PC-3 (cell line): ENCODE measurements at places on chromosomes 7 and 10.
A peak's percentile ranks its signal among the peaks of the same experiment; 100 is the strongest.

DNA sequence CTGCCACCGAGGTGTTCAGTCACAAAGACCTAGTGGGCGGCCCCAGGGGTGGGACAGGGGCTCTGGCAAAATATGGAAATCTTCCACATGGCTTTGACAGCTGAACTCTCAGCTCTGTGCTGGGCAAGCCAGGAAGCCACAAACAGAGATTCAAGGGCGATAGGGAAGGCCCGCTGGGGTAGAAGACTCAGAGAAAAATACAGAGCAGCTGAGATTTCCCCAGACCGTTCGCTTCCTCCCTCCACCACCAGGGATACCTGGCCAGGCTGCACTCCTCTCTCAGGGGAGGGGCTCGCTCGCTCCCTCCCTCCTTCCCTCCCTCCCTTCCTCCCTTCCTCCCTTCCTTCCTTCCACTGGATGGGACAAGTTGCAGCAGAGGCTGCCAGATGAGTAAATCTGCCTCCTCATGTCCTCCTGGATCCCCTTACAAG, 260.5 kb downstream of the PRPF18 start:
- DNase-seq = no peak
- no peaks in the 10 kb centered on the region for H3K4me1 ChIP-seq
- no peak overlapping the region for H3K27ac ChIP-seq
- H3K27me3 ChIP-seq = no peaks in the 10 kb centered on the region

DNA sequence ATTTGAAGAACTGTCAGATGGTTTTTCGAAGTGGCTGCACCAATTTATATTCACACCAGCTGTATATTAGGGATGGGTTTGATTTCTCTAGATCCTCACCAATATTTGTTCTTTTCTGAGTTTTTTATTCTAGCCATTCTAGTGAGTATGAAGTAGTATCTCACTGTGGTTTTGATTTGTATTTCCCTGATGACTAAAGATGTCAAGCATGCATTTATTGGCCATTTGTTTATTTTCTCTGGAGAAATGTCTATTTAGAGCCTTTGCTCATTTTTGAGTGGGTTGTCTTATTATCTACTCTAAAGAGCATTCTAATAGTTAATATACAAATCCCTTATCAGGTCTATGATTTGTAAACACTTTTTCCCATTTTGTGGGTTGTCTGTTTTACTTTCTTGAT, 123.9 kb downstream of the PCLO start:
- H3K4me3 ChIP-seq = no peak overlapping the region
- peaks cover 17% of the 10 kb centered on the region for H3K4me1 ChIP-seq
- no peaks in the 10 kb centered on the region for H3K27me3 ChIP-seq
- H3K27ac ChIP-seq = no peak overlapping the region
- H3K36me3 ChIP-seq = no peaks in the 10 kb centered on the region

DNA sequence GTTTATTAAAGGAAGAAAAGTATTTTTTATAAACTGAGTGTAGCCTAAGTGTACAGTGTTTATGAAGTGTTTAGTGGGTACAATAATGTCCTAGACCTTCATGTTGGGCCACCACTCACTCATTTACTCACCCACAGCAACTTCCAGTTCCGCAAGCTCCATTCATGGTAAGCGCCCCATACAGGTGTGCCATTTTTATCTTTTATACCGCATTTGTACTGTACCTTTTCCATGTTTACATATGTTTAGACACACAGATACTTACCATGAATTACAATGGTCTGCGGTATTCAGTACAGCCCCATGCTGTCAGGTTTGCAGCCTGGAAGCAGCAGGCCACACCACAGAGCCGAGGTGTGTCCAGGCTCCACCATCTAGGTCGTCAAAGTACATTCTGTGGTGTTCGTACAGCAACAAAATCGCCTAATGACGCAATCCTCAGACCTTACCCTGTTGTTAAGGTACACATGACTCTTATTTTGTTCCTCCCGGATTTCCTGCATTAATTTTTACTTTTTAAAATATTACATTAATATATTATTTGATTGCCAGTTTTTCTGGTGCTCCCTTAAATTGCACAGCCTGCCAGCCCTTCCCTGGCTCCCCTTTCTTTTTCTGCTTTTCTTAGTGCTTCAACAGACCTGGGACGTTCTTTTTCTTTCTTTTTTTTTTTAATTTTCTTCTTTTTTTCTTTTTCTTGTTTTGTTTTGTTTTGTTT, 881 bp upstream of the SSBP1 start:
- H3K4me3 ChIP-seq = peak overlapping the region; percentile 94
- peak; percentile 8 for DNase-seq
- peaks cover 20% of the 10 kb centered on the region for H3K4me1 ChIP-seq
- no peaks in the 10 kb centered on the region for H3K27me3 ChIP-seq
- H3K36me3 ChIP-seq = peaks cover 23% of the 10 kb centered on the region
- peak overlapping the region; percentile 55 for H3K27ac ChIP-seq

- no peak for DNase-seq
- H3K36me3 ChIP-seq = no peaks in the 10 kb centered on the region
- peaks cover 41% of the 10 kb centered on the region for H3K4me1 ChIP-seq
- H3K27ac ChIP-seq = peak overlapping the region; percentile 85
- H3K27me3 ChIP-seq = no peaks in the 10 kb centered on the region
These were observed 52.5 kb upstream of the CAMK2B start for GRCh38 chr7:44377681-44378421.

GRCh38 chr7:37312608-37313007, 136.1 kb downstream of the ELMO1 start:
- no peaks in the 10 kb centered on the region for H3K36me3 ChIP-seq
- no peak for DNase-seq
- H3K27ac ChIP-seq = no peak overlapping the region
- H3K27me3 ChIP-seq = no peaks in the 10 kb centered on the region
- no peak overlapping the region for H3K4me3 ChIP-seq

GRCh38 chr7:115183431-115184057, 261.6 kb downstream of the MDFIC start:
- H3K4me3 ChIP-seq = no peak overlapping the region
- no peaks in the 10 kb centered on the region for H3K36me3 ChIP-seq
- no peak overlapping the region for H3K27ac ChIP-seq
- H3K27me3 ChIP-seq = no peaks in the 10 kb centered on the region

GRCh38 chr7:135251496-135252391, 18.1 kb downstream of the STRA8 start:
- H3K27ac ChIP-seq = no peak overlapping the region
- no peaks in the 10 kb centered on the region for H3K27me3 ChIP-seq
- H3K36me3 ChIP-seq = no peaks in the 10 kb centered on the region
- peaks cover 22% of the 10 kb centered on the region for H3K4me1 ChIP-seq
- DNase-seq = no peak
- H3K4me3 ChIP-seq = no peak overlapping the region

GRCh38 chr7:27410812-27411544, 168.4 kb downstream of the EVX1 start:
- H3K27ac ChIP-seq = no peak overlapping the region
- H3K4me3 ChIP-seq = no peak overlapping the region
- peaks cover 12% of the 10 kb centered on the region for H3K4me1 ChIP-seq
- H3K27me3 ChIP-seq = no peaks in the 10 kb centered on the region
- DNase-seq = no peak

DNA sequence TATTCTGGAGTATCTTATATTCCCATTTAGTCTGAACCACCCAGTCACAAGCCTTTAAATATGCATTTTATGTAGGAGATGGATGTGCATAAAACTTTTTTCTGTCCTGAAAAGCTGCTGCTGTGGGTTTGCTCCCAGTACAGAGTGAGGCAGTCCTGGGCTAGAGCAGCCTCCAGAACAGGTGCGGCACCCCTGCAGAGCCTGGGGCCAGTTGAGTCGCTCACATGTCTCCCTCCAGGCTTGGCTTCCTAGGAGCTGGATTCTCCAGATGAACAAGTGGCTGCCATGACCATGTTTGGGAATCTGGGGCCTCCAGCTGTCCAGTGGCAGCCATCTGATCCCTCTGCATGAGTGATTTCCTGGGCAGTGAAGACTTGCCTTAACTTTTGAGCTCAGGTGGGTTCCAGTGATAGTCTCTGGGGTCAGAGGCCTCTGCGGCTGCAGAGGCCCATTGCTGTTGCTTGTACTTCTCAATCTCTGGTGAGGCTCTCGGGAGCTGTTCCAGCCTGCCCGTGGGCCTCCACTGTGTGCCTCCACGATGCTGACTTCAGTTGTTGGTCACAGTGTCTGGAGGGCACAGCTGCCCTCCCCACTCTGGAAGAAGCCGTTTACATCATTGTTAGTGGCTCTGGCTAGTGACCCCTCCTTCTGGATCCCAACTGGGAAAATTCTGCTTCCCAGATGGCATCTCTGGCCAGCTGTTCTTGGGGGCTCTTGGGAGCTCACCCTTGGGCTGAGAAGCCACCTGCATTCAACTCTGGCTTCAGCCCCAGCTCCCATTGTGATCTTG, 120.4 kb downstream of the EMX2 start:
- H3K4me1 ChIP-seq = peaks cover 12% of the 10 kb centered on the region
- H3K4me3 ChIP-seq = no peak overlapping the region
- H3K27me3 ChIP-seq = no peaks in the 10 kb centered on the region
- no peak for DNase-seq

DNA sequence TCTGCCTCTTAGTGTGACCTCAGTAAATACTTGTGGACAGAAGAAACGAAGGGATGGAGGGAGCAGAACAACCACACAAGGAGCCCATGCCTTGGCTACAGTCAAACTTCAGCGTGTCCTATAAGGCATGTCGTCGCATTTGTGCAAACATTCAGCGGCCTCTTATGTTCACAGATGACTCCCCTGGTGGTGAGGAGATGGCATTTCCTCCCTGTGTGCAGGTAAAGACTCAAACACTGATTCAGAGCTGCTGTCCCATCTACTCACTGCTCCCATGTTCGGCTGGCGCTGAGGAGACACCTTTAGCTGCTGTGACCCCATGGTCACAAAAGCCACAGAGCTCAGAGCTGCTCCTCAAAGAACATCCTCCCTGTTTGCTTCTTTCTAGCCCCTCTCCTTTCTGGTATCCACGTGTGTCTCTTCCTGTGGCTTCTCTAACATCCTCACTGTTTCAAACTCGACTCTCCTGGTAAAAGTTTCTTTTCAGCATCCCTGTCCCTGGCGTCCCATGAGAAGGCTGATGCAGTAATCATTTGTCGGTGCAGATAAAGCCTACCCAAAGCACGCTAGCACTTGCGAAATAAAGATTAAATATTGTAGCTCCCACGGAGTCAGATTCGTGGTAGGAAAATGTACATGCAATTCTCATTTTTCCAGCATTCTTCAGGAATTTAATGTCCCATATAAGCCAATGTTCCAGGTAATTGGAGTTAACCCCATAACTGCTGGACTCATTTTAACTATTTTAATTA, 124.9 kb upstream of the NEBL start:
- H3K4me3 ChIP-seq = no peak overlapping the region
- no peaks in the 10 kb centered on the region for H3K27me3 ChIP-seq
- H3K36me3 ChIP-seq = no peaks in the 10 kb centered on the region
- peak; percentile 14 for DNase-seq

- no peaks in the 10 kb centered on the region for H3K4me1 ChIP-seq
- H3K27ac ChIP-seq = no peak overlapping the region
- DNase-seq = no peak
- no peaks in the 10 kb centered on the region for H3K36me3 ChIP-seq
- no peak overlapping the region for H3K4me3 ChIP-seq
These were observed 146.5 kb downstream of the DOCK4 start for GRCh38 chr7:112059675-112060074.

GRCh38 chr10:44949915-44950314, 9.7 kb upstream of the RASSF4 start:
- H3K36me3 ChIP-seq = no peaks in the 10 kb centered on the region
- DNase-seq = no peak
- H3K4me3 ChIP-seq = no peak overlapping the region
- no peak overlapping the region for H3K27ac ChIP-seq

- H3K4me3 ChIP-seq = peak overlapping the region; percentile 80
- H3K4me1 ChIP-seq = peaks cover 13% of the 10 kb centered on the region
- no peak overlapping the region for H3K27ac ChIP-seq
- H3K36me3 ChIP-seq = no peaks in the 10 kb centered on the region
These were observed 731.1 kb downstream of the ZWINT start for GRCh38 chr10:55629793-55630490.

- no peaks in the 10 kb centered on the region for H3K36me3 ChIP-seq
- H3K4me1 ChIP-seq = peaks cover 19% of the 10 kb centered on the region
- DNase-seq = no peak
- no peak overlapping the region for H3K27ac ChIP-seq
- no peak overlapping the region for H3K4me3 ChIP-seq
These were observed 54.4 kb upstream of the SEC61G start for GRCh38 chr7:54813398-54813797.

DNA sequence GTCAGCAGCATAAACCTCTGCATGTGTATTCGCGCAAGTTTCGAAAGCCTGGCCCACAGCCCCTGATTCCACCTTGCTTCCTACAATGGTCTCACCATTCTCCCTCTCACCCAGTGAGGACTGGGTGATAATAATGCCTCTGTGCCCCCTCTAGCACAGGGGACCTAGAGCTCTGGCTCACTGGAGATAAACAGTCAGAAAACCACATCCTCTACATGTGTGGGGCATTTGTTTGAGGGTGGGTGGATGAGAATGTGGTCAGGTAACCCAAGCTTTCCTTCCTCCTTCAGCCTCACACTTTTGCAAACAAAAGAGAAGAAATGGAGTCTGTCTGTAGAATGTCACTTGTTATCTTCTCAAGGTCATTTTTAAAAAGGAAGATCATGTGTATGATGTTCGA, 373.5 kb downstream of the KCNMA1 start:
- no peak overlapping the region for H3K4me3 ChIP-seq
- no peak overlapping the region for H3K27ac ChIP-seq
- H3K27me3 ChIP-seq = no peaks in the 10 kb centered on the region
- H3K36me3 ChIP-seq = no peaks in the 10 kb centered on the region
- peaks cover 11% of the 10 kb centered on the region for H3K4me1 ChIP-seq

DNA sequence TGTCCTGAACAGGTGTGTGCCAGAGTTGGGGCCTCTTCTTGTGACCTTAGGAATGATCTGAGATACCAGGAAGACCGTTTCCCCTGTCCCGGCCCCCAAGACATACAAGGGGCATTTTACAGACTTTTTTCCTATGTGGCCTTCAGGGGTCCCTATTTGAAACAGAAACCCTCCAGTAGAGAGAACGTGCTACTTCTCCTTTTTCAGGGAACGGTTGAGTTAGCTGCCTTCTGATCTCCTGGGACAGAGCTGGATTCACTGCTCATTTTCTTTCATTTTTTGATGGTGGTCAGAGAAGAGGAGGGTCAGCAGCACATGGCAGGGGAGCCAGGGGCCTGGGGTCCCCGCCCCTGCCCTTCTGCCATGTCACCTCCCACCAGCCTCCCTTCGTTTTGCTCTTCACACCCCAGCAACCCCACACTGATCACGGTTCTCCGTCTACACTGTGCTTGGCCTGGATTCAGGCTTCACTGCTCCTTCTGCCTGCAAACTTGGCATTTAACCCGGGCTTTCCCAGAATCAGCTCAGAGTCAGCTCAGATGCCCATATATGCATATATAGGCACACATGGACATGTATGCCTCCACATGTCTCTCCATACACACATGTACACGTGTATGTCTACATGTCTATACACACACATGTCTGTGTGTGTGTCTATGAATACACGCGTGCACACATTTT, 138.1 kb upstream of the BTBD16 start:
- no peak for DNase-seq
- H3K27ac ChIP-seq = no peak overlapping the region
- no peak overlapping the region for H3K4me3 ChIP-seq
- peaks cover 7% of the 10 kb centered on the region; the same call in 1 of the 2 replicates for H3K36me3 ChIP-seq

- no peaks in the 10 kb centered on the region for H3K4me1 ChIP-seq
- no peaks in the 10 kb centered on the region for H3K36me3 ChIP-seq
- no peaks in the 10 kb centered on the region for H3K27me3 ChIP-seq
- H3K4me3 ChIP-seq = no peak overlapping the region
- no peak for DNase-seq
These were observed 224.2 kb downstream of the XPNPEP1 start for GRCh38 chr10:109698882-109699664.
